Stimulated activated CD8-positive, alpha-beta memory T cell treated with anti-CD3 and anti-CD28 coated beads, Interleukin-7, amount 100 ng/mL, for 24 hours (primary cell): ENCODE measurements at places on chromosomes 12 and 14.
A peak's percentile ranks its signal among the peaks of the same experiment; 100 is the strongest.

GRCh38 chr14:100860556-100861187, 34.8 kb downstream of the MEG3 start:
- DNase-seq, result no peak

DNA sequence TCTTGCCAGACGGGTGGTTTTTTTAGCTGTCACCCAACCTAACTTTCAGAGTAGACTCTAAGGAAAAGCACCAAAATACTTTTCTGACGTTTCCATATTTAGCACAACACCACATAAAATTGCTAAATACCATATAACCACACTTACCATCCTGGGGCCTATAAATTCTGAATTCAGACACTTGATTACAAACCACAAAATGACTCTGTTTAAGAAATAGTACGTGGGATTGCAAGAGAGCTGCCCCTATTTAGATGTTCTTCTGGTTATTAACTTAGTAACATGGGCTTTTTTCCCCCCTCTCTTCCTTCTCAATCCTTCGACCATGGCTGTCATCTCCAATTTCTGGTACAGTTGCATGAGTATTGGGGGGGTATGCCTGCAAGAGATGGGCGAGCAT, 287.7 kb downstream of the BMP4 start:
- no peak for DNase-seq

- DNase-seq, result no peak
These were observed 30.4 kb upstream of the PLEKHG6 start for GRCh38 chr12:6280053-6280469.

DNA sequence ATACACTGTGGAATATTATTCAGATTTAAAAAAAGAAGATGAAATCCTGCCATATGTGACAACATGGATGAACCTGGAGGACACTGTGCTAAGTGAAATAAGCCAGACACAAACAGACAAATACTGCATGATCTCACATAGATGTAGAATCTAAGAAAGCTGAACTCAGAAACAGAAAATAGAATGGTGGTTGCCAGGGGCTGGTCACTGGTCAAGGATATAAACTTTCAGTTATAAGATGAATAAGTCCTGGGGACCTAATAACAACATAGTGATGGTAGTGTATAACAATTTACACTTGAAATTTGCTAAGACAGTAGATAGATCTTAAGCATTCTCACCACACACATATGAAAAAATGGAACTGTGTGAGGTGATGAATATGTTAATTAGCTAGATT, 161.3 kb upstream of the TMCC3 start:
- no peak for DNase-seq

GRCh38 chr12:92255741-92256140, 110.1 kb upstream of the BTG1 start:
- DNase-seq, result no peak

GRCh38 chr12:54463034-54463433, 10.4 kb downstream of the GTSF1 start:
- no peak for DNase-seq

DNA sequence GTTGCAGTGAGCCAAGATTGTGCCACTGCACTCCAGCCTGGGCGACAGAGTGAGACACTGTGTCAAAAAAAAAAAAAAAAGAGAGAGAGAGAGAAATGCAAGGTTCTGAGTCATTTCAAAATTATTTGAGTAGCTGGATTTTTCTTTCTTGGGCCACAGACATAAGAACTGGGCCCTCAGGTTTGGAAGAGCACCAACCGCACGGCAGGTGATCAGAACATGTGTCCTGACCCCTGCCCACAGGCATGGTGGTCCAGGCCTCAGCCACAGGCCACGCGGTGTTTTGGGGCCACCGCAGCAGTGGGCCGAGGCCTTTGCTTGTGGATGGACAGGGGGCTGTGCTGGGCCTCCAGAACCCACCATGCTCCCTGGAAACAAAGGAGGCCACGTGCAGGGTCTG, 126.7 kb downstream of the CALM1 start:
- no peak for DNase-seq

DNA sequence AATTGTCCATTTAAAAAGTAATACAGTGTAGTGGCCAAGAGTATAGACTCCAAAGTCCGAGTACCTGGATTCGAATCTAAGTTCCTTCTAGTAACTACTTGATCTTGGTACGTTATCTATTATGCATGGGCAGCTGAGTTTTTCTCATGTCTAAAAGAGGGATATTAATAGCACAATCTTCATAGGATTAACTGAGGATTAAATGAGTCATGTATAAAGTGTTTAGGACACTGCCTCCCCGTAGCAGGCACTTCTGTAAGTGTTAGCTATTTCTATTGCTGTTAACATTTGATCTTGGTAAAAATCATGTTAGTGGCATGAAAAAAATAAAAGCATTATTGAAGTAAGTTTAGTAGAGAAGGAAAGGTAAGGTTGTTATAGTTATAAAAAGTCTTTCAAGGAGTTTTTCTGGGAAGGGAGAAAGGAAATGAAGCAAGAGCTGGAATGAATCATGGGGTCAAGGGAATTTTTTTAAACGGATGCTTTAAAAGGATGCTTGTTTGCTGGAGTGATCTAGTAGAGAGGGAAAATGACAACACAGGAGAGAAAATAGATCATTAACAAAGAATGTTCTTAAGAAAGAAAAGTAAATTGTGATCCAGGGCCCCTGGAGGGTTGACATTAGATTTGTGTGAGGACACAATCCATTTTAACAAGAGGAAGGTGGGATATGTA, 502.2 kb upstream of the USP15 start:
- no peak for DNase-seq

GRCh38 chr14:22502007-22502406, 87.0 kb downstream of the DAD1 start:
- DNase-seq, result no peak

GRCh38 chr14:99604766-99605298, 825 bp upstream of the CCDC85C start:
- no peak for DNase-seq

- no peak for DNase-seq
These were observed 147.9 kb downstream of the RPS29 start for GRCh38 chr14:49438256-49438770.

- DNase-seq, result no peak
These were observed 1.5 kb downstream of the BCL2L14 start for GRCh38 chr12:12072064-12072760.

DNA sequence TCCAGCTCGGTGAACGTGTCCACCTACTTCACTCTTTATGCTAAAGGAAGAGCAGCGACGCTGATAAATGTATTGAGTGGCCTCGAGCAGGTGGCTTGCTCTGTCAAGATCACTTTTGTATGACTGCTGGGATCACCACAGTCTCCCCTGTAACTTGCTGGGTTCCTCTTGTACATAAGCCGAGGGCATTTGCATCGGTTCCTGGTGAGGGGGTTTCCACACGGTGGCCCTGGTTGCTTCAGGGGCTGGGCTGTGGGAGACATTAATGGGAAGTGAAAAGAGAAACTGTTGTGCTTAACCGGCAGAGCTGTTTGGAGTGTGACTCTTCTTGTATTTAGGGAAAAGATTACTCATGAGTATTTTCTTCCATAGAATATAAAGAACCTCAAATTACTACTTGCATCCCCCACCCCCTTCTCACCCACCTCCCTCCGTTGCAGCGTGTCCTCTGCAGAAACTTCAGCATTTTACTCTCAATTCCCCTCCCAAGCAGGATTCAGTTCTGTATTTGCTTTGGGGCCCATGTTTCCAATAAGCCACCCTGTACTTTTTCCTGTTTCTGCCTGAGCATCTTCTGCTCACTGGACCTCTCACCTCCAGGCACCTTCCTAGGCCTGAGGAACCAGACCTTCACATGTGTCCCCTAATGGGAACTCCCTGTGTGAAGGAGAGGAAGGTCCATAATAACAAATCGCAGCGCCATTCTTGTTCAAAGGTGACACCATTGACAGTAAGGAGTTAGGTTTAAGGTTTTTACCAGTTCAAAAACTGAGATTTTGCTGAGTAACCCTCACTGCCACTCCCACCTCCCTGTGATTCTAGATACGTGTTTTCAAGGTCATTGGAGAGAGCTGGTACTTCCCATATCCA, 187.0 kb downstream of the ETV6 start:
- DNase-seq, result peak; percentile 24

DNA sequence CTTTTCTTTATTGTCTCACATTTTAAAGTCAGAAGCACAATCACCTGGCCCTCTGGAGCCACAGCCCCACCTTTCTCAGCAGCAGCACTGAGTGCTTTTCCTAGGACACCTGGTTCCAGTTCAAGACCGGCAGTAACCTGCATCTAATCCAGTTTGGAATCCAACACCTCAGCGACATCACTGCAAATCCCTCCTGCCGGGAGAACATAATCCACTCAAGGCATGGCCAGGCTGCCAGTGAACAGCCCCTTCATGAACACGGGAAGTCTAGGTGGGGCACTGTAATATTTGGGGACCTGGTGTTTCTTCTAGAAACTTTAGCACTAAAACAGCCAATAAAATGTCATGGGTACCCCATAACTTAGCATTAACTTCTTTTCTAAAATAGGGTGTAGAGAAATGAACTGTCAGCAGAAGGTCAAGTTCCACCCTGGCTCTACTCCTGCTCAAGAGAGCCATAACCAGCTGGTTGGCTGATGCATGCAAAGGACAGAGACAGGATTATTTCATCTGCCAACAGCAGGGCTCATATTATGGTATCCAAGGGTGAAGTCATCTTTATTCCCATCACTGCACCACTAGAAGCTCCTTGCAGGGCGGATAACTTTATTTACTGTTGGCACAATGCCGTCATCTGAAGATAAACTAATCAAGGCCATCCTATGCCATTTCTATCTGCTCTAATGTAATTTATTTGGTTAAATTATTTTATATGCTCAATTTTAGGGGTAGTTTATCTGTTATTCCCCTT, 76.7 kb downstream of the TTC7B start:
- no peak for DNase-seq

- no peak for DNase-seq
These were observed 161.6 kb downstream of the DYRK2 start for GRCh38 chr12:67810166-67810565.

DNA sequence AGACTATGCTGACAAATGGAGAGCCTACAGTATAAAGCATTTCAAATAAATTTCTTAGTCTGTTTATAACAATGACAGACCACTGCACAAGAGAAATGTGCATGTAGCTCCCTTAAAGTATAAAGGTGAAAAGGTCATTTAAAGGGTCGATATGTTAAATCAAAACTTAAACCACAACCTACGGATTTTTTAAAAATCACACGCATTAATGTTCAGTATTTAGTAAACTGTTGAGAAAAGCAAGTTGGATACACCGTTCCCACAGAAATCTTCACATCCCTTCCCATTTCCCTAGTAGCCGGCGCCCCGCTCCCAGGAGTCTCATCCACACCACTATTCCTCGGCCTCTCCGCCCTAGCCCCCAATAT, 614 bp downstream of the FKBP3 start:
- DNase-seq, result no peak

- no peak for DNase-seq
These were observed 194.0 kb downstream of the SSPN start for GRCh38 chr12:26389343-26389742.

GRCh38 chr12:125071456-125071855, 6.2 kb downstream of the AACS start:
- DNase-seq, result no peak
